Mesendoderm (in vitro differentiated cells): ENCODE measurements at places on chromosomes 7 and 10.

DNA sequence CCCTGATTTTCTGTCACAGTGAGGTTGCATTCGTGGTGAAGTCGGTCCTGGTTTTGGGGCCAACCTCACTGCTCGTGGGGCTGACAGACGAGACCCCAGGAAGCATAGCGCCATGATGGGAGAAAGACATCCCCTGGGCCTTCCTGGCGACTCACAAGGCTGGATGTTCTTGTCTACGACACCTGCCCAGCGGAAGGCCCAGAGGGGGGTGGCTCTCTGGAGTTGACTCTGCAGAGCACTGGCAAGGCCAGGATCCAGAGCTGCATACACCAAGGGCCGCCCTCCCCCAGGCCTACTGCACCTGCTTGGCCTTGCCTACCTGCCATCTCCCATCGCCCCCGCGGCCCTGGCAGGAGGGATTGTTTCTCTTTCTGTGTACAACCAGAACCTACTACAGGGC, 608.9 kb downstream of the PTPRN2 start:
- no peaks in the 10 kb centered on the region for H3K36me3 ChIP-seq
- no peaks in the 10 kb centered on the region for H3K4me1 ChIP-seq
- no peak overlapping the region for H3K4me3 ChIP-seq
- no peak overlapping the region for H3K27ac ChIP-seq

DNA sequence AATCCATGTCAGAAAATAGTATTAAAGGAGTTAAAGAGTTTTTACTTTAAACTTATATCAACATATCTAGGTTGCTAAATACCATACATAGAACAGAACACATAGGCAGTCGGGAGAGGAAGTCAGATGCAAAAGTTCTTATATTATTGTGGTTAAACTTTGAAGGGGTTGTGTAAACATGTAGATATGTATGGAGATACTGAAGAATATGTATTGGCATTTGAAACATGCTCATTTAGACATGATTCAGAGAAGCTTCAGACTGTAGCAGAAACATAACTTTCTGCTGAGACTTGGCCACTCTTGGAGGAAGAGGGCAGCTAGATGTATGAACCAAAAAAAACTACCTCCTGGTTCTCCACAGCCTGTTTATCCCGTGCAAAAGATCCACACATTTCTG, 103.5 kb upstream of the FERD3L start:
- no peaks in the 10 kb centered on the region for H3K4me1 ChIP-seq
- H3K27ac ChIP-seq = no peak overlapping the region
- no peak for DNase-seq
- no peaks in the 10 kb centered on the region for H3K27me3 ChIP-seq
- no peaks in the 10 kb centered on the region for H3K36me3 ChIP-seq

GRCh38 chr10:78543749-78544362, 510.2 kb downstream of the RPS24 start:
- no peaks in the 10 kb centered on the region for H3K27me3 ChIP-seq
- no peak overlapping the region for H3K27ac ChIP-seq
- no peaks in the 10 kb centered on the region for H3K36me3 ChIP-seq
- H3K4me1 ChIP-seq = no peaks in the 10 kb centered on the region
- H3K4me3 ChIP-seq = no peak overlapping the region

DNA sequence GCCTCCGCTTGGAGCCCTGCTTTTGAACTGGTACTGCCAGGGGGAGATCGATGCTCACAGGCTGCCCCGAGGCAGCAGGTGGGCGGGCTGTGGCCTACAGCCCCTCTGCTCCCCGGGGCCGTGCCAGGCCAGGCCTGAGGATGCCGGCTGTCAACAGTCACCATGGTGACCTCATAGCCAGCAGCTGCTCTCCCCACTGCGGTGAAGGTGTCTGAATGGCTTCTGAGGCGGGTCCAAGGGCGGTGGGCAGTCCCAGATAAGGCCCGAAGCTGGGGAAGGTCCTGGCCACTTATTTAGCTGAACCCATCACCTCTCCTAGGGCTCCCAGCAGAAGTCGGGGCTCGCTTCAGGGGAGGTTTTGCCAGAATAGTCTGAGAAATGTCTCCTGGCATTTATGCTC, 179.3 kb downstream of the ARHGAP12 start:
- H3K4me3 ChIP-seq = no peak overlapping the region
- DNase-seq = no peak
- no peak overlapping the region for H3K27ac ChIP-seq
- H3K4me1 ChIP-seq = no peaks in the 10 kb centered on the region

DNA sequence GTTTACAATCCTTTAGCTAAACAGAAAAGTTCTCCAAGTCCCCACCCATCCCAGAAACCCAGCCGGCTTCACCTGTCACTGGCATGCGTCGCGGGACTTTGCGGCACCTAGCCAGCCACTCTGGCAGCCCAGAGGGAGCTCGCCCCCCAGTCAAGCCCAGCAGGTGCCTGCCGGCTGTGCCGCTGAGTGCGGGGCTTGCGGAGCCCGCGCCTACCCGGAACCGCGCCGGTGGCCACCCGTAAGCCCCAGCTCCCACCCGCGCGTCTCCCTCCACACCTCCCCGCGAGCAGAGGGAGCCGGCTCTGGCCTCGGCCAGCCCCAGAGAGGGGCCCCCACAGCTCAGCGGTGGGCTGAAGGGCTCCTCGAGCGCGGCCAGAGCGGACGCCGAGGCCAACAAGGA, 446.1 kb downstream of the GRM8 start:
- no peaks in the 10 kb centered on the region for H3K27me3 ChIP-seq
- H3K27ac ChIP-seq = no peak overlapping the region
- DNase-seq = no peak
- no peaks in the 10 kb centered on the region for H3K36me3 ChIP-seq
- no peaks in the 10 kb centered on the region for H3K4me1 ChIP-seq

- H3K4me3 ChIP-seq = no peak overlapping the region
- H3K27me3 ChIP-seq = no peaks in the 10 kb centered on the region
- H3K4me1 ChIP-seq = no peaks in the 10 kb centered on the region
- H3K27ac ChIP-seq = no peak overlapping the region
- DNase-seq = no peak
These were observed 21.2 kb downstream of the ALDH18A1 start for GRCh38 chr10:95635319-95635733.

GRCh38 chr7:151451156-151451555, 11.2 kb upstream of the CRYGN start:
- H3K4me3 ChIP-seq = no peak overlapping the region
- H3K4me1 ChIP-seq = no peaks in the 10 kb centered on the region
- H3K36me3 ChIP-seq = no peaks in the 10 kb centered on the region
- no peak for DNase-seq
- no peak overlapping the region for H3K27ac ChIP-seq

GRCh38 chr7:36287371-36288241, 102.1 kb upstream of the ANLN start:
- no peak overlapping the region for H3K4me3 ChIP-seq
- H3K4me1 ChIP-seq = peaks cover 7% of the 10 kb centered on the region
- H3K36me3 ChIP-seq = no peaks in the 10 kb centered on the region
- no peak overlapping the region for H3K27ac ChIP-seq

DNA sequence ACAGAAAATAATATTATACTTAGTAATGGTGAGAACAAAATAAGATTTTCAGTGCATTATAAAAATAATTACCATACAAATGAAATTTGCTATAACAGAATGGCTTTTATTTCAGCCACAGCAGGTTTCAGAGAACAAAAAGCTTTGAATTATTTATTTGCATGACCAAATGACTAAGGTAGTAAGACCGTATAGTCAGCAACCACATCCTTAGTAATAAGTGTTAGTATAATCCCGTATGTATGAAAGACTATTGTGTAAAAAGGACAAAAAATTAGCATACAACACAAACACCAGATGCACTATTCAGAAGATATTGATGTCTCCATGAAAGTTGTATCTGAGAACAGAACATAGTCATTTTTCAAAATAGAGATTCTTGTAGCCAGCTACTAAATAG, 12.2 kb downstream of the PDZD8 start:
- DNase-seq = no peak
- no peak overlapping the region for H3K4me3 ChIP-seq
- H3K36me3 ChIP-seq = no peaks in the 10 kb centered on the region
- H3K4me1 ChIP-seq = no peaks in the 10 kb centered on the region
- H3K27me3 ChIP-seq = no peaks in the 10 kb centered on the region
- no peak overlapping the region for H3K27ac ChIP-seq
